T-helper 2 cell treated with Interferon-gamma antibody and Interleukin-4, amounts not matched to agents 5 μg/mL and 100 μg/mL, for 36 hours (primary cell): ENCODE measurements at places on chromosomes 5 and 9.

- no peak for DNase-seq
Measured at GRCh38 chr9:72954431-72955125, 1.7 kb upstream of the ALDH1A1 start.

DNA sequence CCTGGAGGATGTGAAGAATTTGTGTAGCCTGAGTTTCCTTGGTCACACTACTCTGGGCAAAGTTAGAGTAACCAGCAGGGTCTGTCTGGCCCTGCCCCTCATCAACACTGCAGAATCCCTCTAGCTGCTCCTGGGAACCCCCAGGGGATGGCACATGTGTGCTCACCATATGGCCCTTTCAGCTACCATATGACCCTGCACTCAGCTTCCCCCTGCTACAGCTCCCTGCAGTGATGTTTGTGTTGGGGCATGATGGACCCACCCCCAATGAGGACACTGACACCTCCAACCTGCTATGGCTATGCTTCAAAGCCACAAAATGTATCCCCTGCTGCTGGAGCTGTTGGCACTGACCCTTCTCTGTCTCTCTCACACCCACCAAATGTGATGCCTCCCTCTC is 152.7 kb downstream of the SNX18 start:
- no peak for DNase-seq

DNA sequence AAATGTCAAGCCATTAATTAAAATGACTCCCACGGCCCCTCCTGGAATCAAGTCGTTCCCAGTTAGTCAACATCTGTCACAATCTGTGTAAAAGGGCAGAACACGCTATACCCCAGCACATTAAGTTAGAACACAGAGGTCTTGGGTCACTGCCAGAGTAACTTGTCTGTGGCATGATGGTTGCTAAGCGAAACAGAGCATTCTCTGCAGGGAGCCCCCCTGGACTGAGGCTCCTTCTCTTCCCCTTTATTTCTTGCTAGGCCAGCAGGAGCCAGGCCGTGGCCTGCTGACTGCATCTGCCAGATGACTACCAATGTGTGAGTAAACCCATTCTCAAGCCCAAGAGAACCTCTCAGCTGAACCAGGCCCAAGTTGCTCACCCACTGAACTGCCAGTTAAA is 51.9 kb upstream of the ZBED3 start:
- DNase-seq: no peak

- no peak for DNase-seq
Measured at GRCh38 chr5:9690751-9691150, 60.6 kb upstream of the TAS2R1 start.

GRCh38 chr5:105687493-105687892 is 1983.2 kb downstream of the EFNA5 start:
- no peak for DNase-seq

DNA sequence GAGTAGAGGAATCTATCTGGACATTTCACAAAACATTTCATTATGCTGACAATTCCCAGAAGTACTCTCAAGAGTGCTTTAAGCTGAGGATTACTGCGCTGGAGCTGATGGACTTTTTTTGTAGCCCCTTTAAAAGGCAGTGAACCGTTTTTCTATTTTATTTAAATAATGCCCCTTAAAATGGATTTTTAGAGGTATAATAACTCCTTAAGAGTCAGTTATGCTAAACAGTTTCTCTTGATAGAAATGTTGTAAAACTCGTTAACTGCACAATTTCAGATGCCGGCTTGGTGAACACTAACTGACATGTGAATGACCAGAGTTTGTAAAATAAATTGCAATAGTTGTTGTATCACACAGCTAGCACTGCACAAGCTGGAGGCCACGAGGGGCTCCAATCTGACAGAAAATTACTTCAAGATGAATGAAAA is 174.0 kb downstream of the NR2F1-AS1 start:
- DNase-seq: no peak

DNA sequence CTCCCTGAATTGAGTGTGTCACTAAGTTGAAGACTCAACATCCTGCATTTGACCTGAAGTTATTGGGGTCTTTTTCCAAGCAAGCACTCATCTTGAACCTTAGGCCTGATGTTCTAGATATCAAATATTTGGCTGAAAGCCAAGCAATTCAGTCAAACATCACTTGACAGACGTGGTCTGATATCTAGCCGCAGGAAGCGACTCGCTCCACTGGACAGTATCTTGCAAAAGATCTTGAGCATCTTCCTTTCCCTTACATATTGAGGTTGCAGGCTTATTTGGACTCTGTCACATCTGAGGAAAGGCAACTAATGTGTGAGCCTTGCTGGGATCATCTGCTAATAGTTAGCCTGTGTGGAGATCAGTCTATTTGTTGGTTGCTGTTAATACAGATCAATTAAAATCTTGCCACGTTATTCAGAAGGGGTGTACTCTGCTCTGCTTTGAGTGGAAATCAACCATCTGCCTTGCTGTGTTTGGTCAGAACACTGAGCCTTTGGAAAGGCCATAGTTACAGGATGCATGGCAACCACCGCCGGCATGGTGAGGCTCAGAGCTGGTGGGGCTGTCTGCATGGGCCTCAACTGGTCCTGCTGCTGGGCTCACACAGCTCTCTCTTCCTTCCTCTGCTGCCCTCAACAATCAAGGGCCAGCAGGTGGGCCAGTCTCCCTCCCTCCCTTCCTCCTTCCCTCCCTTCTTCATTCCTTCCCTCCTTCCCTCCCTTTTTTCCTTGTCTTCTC is 166.9 kb upstream of the KLF9 start:
- DNase-seq: no peak

GRCh38 chr5:38780945-38781344 is 64.9 kb upstream of the OSMR start:
- DNase-seq: no peak
